ENCODE measurements at places on chromosomes 16 and 17.

- no peak for DNase-seq
Observed at GRCh38 chr16:10181196-10182162, 749 bp downstream of the GRIN2A start.

GRCh38 chr16:81637336-81638235, 141.5 kb upstream of the PLCG2 start:
- no peak for DNase-seq

DNA sequence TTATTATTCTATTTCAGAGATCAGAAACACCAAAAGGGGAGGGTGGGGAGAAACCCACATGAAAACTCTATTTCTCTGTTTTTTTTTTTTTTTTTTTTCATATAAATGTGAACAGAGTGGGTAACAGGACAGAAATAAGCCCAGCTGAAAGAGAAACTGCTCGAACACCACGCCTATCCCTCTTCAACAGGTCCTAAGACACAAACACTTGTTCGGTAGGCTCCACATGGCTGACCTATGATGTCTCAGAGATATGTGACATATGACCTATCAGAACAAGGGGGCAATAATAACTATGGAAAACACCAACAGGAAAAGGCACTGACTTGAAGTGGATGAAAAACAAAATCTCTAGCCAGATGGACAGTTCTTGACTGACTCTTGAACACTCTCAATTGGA, 44.8 kb downstream of the PARN start:
- DNase-seq, result no peak

DNA sequence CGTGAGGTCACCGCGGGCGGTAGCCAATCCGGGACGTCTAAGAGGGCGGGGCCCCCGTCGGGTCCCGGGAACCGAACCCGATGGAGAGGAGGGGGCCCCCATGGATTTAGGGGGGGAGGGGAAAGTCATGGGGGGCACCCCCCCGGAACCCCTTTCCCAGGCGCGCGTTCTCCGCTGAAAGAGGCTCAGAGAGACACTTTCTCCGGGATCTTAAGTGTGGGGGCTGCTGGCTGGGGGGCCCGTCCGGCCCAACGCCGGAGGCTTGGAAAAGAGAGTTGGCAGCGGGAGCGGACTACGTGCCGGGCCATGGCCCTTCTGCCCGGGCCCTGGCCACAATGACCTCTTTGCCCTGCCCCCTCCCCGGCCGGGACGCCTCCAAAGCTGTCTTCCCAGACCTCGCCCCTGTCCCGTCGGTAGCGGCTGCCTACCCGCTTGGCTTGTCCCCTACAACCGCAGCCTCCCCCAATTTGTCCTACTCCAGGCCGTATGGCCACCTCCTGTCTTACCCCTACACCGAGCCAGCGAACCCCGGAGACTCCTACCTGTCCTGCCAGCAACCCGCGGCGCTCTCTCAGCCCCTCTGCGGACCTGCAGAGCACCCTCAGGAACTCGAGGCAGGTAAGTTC, at the start of gene DLX4:
TSS of gene DLX4 (plus strand) at position 57 of the 626 bp plus-strand sequence. CDS start at position 336, 279 bp downstream.
- DNase-seq, result no peak

DNA sequence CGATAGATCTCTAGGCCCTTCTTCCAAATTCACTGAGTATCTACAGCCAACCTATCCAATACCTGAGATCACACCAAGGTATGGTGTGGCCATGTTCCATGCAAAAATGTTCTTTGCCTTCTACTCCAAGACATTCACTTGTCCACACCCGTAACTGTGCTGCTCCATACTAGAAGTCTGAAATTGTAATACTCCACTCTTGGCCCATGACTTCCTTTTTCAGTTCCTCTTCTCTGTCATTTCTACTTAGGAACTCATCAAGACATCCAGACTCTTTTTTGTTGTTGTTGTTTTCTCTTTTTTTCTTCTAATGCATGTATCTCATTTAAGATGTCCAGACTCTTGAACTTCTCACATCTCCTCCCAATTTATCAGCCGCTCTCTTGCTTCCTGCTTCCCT, 42.5 kb upstream of the KSR1 start:
- no peak for DNase-seq

DNA sequence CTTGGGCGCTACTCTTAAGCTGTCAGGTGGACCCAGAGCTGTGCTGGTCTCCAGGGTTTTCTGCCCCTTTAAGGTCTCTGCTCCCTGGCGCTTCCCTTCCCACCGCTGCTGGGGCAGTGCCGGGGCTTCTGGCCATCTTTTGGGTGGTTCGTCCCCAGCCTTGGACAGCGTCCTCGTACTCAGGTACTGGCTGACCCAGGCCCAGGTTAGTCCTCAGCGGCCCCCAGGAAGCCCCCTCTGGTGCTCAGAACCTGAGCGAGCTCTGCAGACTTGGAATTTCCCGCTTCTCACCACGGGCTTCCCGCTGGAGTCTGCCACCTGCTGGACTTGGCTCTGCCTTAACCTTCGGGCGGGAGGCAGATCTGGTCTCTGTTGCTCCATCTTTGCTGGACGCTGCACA, 94.1 kb upstream of the ZNF750 start:
- DNase-seq, result no peak

DNA sequence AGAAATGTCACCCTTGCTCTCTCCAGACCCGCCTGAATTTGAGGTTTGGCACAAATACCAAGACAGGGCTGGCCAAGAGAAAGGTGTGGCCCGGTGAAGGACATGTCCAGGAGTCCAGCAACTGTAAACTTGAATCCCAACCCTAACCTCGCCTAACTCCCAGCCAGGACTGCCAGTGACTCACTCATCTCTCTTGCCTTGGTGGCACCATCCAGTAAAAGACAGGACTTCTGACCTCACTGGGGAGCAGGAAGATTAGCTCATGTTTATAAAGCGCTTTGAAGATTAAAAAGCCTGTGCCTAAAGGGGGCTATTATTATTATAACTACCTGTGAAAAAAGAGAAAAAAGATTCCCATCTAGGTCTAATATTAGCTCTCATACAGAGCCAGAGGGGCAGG, 335.3 kb downstream of the SOX9 start:
- peak; percentile 45 for DNase-seq

- no peak for DNase-seq
Observed at GRCh38 chr17:43745541-43745940, 13.1 kb downstream of the SOST start.

- DNase-seq, result no peak
Observed at GRCh38 chr16:66289051-66289680, 77.3 kb upstream of the CDH5 start.

DNA sequence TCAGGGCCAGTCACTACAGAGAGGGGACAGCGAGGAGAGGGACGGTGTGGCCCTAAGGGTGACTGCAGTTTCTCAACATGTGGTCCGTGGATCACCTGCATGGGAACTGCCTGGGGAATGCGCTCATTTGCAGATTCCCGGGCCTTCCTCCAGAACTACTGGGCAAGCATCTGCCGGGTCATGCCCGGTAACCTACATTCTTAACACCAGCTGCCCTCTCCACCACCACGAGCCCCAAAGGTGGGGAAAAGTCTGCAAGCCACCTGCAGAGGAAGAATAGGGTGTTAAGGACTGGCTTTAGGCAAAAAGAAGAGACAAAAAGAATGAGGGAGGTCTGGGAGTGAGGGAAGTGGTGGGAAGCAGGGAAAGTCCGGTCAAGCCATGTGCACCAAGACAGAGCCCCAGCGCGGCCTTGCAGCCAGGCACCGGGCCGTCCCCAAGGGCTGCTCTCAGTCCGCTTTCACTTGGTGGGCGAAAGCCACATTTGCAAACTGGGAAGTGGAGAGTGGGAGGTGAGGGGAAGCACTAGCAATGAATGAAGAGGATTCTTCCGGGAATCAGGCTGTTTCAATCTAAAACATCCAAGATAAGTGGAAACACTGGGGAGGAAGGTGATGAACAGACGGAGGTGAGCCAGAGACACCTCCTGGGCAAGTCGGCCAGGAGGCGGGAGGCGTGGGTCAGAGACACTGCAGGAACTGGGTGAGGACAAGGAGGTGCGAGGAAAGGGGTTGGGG, 70.3 kb downstream of the N4BP1 start:
- no peak for DNase-seq

DNA sequence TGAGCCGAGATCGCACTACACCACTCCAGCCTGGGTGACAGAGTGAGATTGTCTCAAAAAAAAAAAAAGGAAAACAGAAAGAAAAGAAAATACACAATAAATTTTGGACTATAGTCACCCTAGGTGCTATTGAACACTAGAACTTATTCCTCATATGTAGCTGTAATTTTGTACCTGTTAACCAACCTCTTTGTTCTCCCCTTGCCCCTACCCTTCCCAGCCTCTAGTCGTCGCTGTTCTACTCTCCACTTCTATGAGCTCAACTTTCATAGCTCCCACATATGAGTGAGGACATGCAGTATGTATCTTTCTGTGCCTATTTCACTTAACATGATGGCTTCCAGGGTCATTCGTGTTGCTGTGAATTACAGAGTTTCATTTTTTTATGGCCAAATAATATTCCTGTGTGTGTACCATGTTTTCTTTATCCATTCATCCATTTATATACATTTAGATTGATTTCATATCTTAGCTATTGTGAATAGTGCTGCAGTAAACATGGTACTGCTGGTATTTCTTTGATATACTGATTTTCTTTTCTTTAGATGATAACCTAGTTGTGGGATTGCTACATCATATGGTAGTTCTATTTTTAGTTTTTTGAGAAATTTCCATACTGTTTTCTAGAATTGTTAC, 28.3 kb downstream of the VPS35L start:
- no peak for DNase-seq

DNA sequence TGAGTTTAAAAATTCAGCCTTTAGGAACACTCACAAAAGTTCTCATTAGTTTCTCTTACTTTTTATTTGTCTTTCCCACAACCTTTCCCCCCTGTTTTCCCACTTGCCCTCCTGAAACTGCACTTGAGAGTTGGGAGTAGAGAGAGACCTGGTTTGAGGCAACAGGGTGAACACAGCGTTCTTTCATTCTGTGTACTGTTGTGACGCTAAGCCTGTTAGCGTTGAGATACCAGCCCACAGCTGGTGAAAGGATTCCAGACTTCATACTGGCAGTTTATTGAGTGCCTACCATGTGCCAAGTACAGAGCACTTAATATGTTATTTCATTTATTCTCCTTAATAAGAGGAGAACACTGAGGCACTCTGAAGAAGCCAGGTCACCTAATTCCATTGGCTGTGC, 10.3 kb downstream of the TNRC6C start:
- DNase-seq, result no peak

DNA sequence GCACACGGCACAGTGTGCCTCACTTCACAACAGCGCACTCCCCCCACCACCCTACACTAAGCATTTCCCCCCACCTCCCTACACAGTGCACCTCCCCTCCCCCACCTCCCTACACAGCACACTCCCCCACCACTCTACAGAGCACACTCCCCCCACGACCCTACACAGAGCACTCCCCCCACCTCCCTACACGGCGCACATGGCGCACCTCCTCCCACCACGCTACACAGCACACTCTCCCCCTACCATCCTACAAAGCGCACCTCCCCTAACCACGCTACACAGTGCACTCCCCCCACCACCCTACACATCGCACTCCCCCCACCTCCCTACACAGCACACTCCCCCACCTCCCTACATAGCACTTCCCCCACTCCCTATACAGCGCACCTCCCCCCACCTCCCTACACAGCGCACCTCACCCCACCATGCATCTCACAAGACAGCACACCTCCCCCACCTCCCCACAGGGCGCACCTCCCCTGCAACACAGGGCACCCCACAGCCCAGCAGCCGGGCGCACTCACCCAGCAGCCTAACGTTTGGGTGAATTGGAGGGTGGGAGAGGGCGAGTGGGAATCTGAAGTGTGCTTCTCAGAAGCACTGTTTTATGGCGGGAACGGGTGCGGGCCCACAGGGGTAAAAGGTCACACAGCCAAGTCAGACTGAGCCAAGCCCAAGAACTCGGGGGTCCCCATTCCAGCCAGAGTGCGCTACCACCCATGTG, 10.3 kb downstream of the KNOP1 start:
- DNase-seq, result no peak

DNA sequence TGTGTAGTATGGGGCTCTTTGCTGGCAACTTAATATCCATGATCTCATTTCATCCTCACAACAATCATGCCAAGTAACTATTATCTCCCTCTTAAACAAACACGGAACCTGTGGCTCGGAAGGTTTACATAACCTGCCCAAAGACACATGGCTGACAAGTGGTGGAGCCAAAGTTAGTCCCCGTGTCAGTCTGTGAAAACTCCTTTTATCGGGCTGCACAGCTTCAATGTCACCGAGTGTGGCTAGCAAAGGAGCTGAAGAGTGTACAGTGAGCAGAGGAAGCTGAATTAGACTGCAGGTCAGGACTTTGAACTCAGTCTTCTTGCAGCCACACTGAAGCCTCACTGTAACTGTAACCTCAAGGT, 80.3 kb downstream of the PARN start:
- DNase-seq, result no peak

- no peak for DNase-seq
Observed at GRCh38 chr16:68003031-68003430, 3.7 kb upstream of the DPEP2 start.

DNA sequence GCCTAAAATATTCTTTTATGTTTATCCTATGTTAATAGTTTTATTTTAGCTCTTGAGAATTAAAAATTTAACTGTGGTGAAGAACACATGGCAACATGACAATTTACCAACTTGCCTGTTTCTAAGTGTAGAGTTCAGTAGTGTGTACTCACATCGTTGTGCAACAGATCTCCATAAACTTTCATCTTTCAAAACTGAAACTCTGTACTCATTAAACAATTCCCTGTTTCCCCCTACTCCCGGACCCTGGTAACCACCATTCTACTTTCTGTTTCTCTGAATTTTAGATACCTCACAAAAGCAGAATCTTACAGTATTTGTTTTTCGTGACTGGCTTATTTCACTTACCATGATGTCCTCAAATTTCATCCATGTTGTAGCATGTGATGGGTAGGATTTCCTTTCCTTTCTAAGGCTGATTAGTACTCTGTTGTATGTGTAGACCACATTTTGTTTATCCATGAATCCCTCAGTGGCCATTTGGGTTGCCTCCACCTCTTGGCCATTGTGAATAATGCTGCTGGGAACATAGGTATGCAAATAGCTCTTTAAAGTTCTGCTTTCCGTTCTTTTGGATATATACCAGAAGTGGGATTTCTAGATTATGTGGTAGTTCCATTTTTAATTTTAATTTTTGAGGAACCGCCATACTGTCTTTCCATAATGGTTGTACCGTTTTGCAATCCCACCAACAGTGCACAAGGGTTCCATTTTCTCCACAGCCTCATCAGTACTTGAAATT, 17.4 kb downstream of the IST1 start:
- no peak for DNase-seq

DNA sequence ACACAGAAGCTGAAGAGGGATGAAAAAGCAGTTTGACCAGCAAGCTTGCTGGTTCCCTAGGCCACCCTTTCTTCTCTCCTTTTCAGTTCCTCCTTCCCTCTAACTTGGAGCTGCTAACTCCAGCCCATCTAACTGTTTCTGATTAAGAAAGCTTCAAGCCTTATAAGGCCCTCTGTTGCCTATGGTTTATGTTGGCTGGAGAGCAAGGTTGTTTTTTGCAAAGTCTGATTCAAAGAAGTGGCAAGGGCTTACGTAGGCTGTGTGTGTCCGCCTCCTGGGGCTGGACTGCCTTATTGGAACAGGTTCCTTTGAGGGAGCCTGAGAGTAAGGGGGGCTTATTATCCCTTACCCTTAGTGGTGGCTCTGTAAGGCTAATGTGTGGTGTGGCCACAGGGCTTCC, 7.1 kb downstream of the AKAP1 start:
- no peak for DNase-seq

- peak; percentile 30 for DNase-seq
Observed at GRCh38 chr17:56319531-56319930, 166.3 kb downstream of the ANKFN1 start.

Data from epithelial cell of proximal tubule (primary cell).